ENCODE measurements at places on chromosomes 1 and 21.

- peak; percentile 61 for DNase-seq
Observed at GRCh38 chr1:58949551-58950220, 165.8 kb upstream of the JUN start.

DNA sequence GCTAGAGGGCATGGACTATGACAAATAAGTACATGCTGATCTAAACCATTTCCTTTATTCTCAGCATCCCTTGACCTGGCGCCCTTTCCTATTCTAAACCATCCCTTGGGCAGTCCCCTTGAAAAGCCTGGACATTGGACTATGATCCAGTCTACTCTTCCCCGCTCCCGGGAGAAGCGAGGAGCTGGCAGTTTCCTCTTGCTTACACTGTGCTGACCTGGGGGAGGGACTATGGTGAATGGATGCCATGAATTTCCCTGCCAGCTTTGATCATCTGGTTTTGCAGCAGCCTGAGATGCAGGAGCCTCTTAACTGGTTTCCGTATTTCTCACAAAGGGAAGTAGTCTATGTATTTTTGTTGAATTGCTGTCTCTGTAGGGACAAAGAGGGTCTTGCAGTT is 121.7 kb downstream of the KIF26B start:
- DNase-seq: no peak

DNA sequence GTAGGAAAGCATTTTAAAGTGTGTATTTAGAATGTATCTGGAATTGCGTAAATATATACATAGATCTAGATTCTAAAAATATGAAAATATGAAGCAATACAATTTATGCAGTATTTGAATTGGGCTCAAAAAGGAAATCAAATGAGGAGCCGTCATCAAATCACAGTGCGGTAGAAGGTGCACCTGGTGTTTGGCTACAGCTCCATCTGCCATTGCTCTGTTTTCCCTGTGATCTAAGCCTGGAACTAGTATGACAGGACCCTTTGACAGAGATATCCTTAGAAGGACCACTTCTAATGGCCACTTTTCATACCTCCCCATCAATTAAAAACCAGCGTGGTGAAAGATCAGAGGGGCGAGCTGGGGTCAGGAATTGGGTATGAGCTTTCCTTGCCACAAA is 202.6 kb downstream of the NFIA start:
- no peak for DNase-seq

DNA sequence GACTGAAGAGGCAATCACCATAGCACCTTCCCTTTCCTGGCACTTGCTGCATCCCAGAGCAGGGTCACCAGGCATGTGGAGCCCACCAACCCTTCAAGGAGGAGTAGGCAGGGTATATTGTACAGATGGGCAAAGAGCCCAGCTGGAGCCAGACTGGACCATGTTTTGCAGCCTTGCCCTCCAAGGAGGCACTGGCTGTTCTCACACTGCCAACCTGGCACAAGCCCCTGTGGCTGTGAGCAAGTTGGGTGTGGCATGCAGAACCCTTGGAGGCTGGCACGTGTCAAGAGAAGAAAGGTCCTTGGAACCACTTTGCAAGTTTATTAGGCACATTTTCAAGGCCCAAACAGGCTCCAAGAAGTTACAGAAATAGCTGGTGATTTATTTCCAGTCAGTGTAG is 146.4 kb downstream of the FOXD2 start:
- DNase-seq: no peak

DNA sequence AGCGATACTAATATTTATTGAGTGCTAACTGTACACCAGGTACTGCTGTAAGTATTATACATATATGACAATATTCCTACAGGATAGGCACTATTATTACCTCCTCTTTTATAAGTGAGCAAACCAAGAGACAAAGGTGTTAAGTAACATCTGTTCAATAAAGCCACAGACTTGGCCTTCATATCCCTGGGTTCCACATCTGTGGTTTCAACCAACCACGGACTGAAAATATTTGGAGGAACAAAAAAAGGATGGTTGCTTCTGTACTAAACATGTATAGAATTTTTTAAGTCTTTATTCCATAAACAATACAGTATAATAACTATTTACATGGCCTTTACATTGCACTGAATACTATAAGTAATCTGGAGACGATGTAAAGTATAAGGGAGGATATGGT is 95.1 kb downstream of the RERE start:
- no peak for DNase-seq

DNA sequence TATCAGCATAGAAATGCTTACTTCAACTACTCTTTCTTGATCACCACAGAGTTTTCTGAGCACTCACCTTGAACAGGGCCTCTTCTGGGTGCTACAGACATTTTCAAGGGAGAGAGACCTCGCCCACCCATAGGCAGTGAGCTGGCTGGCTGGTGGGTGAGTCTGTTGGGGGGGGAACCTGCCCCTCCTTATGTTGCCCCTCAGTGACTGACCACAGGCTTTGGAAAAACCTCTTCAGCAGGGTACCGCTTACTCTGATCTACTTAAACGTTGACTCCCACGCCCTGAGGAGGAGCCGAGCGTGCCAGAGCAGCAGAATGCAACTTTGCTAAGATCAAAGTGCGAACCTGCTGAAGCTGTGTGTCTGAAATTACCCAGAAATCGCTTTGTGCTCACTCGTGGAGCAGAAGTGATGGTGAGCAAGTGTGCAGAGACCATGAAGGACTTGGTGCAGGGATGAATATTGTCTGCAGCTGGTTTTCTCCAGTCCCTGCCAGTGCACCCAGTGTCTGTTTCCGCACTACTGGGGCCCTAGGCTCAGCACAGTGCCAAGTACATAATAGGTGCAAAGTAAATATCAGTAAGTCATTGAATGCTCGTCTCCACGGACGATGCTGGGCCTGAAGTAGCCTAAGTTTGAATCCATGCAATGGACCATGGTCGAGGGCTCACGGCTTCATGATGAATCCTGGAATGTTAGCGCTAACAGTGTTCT is 158.7 kb upstream of the IRF2BP2 start:
- no peak for DNase-seq

- DNase-seq: no peak
Observed at GRCh38 chr1:232845406-232845955, 40.3 kb downstream of the MAP10 start.

DNA sequence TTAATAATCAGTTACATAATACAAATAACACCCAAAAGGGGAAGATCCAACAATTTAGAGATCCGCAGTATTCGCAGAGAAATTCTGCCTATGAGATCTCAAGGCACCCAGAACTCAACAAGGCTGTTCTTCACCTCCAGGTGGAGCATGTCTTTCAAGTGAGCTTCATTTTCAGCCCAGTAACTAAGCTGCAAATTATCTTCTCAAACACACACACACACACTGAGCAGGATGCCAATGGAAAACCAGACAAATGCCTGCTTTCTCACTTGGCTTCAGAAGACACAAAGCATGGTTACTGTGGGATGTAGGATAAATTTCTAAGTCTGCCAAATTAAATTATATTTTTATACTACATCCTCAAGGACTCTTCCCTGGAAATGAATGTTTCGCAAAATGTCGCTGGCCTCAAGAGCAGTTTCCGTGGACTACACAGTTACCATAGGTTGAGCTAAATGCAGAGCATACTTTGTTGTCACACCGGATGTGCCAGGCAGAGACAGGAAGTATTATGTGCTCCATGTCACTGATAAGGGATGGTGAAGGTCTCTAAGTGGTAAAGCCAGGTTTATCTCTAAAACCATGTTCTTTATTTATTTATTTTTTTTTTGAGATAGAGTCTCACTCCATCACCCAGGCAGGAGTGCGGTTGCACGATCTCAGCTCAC is 30.3 kb downstream of the UBR4 start:
- peak; percentile 26 for DNase-seq

DNA sequence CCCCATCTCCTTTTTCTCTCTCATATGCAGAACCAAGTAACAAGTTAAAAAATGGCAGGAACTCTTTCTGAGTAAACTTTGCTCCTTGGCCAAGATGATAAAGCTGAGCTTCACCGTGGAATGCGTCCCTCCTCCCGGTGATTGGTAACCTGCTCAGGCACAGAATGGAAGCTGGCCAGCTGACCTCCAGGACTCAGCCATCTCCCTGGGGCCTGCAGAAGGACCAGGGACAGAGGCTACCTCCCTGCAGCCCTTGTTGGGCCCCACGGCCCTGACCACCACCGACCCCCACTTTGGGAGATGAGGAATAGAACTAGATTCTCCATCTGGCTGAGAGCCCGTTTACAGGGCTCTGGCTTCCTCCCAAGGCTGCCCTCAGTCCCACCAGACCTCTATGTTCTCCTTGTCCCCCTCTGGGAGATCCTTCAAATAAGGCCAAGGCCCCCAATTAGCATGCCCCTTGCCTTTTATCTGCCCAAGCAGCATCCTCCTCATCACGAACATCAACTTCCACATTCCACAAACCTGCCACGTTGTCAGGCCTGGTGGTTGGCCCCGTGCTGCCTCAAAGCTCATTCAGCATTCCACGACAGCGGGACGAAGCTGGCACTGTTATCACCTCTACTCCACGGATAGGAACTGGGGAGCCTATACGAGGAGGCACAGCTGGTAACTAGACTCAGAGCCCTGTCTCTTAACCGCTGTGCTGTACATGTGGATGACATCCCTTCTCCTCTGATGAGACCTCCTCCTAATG is 74.2 kb downstream of the CD34 start:
- DNase-seq: no peak

- peak; percentile 41 for DNase-seq
Observed at GRCh38 chr1:234139966-234140365, 233.3 kb upstream of the COA6 start.

DNA sequence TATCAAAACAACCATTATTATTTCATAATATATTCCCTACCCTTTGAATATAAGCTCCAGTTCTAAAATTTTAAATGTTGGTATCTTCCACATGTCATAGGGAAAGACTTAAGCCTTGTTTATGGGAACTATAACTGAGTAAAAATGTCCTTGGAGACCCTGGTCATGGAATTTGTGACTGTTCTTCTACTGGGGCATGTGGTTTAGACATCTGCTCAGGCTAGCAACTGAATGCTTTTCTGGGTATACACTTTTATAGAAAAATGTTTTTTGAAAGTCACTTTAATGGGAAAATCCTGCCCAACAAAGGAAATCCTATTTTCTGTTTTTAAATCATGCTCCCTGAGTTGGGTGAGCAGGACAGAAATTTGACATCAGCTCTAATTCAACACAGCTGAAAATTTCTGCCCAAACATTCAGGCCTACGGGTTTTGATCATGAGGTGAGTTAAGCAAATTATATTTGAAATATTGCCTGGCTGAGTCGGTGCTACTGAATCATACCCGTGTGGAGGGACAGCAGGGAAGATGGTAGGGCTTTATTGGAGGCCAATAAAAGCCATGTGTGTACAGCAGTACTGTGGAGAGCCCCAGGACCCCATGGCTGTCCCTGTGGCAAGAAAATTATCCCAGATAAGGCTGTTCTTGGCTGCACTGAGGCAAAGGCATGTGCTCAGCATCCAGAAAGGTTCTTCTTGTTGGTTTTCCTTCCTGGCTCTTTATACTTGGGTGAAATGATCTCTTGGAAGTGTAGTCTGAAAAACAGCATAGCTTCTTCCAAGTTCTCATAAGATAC is 391.8 kb downstream of the DISC1 start:
- no peak for DNase-seq

DNA sequence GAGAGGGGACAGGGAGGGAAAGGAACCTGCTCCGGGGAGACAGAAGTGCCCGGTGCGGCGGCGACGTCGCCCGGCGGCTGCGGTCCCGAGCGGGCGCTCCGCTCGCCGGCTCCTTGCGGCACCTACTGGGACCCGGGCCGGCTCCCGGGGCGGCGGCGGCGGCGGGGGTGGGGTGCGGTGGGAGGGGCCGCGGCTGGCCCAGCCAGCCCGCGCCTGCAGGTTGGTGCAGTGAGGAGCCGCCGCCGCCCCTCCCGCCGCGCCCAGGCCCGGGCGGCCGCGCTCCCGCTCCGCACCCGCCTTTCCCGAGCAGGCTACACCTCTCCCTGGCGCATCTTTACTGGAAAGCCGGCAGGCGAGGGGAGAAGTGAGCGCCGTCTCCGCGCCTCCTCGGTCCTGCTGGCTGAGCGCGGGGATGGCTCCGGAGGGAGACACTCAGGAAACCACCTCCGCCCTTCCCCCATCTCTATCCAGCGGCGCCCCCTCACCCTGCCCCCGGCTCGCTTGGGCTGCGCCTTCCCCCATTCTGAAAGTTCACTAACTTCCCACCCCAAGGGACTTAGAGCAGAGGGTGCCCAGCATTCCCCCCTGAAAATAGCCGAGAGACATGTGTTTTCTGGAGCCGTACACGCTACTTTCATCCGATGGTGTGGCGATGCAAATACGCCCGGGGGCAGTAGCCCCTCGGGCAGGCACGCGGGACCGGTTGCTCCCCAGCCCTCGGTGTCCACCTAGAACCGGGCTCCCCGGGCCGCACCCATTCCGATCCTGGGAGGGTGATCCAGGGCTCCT is at the start of gene PLD5:
PLD5 (minus strand) TSS at position 127 of the 789 bp plus-strand sequence.
- no peak for DNase-seq

DNA sequence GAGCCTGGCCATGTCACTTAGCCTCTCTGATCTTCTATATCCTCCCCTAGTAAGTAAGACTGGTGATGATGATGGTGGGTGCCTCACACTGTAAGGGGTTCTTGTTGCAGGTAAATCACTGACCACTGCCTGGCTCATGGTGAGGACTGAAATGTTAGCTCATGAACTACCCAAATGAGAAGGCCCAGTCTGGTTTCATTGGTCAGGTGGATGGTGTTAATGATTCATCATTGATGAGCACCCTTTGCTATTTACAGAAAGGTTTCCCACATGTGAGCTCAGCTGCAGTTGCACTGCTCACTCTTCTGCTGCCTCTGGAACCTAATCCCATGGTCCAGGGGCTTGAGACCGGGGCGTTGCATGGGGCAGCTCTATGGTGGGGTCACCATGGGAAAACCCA is 417.7 kb downstream of the PRDM2 start:
- no peak for DNase-seq

GRCh38 chr1:40241362-40241761 is 6.4 kb upstream of the TMCO2 start:
- peak; percentile 15 for DNase-seq

DNA sequence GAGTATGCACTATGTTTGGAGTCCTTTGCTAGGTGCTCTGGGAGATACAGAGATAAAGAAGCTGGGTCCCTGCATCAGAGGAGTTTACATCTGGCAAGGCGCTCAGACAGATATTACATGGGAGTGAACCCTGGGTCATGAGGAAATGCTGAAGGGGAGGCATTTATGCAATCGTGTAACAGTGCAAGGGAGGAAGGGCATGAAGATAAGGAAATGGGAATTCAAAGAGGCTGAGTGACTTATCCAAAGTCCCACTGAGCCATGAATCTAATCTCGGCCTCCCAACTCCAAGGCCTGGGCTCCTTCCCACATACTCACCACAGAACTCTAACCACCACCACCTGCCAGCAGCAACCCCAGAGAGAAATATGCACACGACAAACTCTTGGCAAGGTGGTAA is 51.6 kb downstream of the FAM163A start:
- no peak for DNase-seq

GRCh38 chr1:23718482-23718881 is 24.8 kb upstream of the ELOA start:
- DNase-seq: peak; percentile 62

DNA sequence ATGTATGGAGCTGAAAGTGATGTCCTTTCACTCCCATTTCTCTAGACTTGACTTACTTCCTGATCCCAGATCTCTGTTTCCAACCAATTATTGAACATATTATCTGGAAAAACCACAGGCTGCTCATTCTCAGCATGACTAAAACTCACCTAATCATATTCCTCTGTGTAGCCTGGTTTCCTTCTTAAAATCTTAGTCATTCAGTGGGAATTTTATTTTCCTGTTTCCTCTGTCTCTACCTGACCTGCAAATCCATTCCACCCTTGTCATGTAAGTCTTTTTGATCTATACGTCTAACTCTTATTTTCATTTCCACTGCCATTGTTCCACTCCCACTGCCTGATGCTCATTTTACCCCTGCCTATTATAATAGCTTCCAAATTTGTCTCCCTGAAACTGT is 67.9 kb upstream of the APOBEC4 start:
- no peak for DNase-seq

- DNase-seq: no peak
Observed at GRCh38 chr1:1069056-1069710, 4.9 kb downstream of the RNF223 start.

Measured in HCEC 1CT (cell line).